Fibroblast of pulmonary artery (primary cell): ENCODE measurements at places on chromosomes 6 and 20.

- peak; percentile 18 for DNase-seq
Observed at GRCh38 chr6:138287144-138287955, 69.1 kb upstream of the PBOV1 start.

DNA sequence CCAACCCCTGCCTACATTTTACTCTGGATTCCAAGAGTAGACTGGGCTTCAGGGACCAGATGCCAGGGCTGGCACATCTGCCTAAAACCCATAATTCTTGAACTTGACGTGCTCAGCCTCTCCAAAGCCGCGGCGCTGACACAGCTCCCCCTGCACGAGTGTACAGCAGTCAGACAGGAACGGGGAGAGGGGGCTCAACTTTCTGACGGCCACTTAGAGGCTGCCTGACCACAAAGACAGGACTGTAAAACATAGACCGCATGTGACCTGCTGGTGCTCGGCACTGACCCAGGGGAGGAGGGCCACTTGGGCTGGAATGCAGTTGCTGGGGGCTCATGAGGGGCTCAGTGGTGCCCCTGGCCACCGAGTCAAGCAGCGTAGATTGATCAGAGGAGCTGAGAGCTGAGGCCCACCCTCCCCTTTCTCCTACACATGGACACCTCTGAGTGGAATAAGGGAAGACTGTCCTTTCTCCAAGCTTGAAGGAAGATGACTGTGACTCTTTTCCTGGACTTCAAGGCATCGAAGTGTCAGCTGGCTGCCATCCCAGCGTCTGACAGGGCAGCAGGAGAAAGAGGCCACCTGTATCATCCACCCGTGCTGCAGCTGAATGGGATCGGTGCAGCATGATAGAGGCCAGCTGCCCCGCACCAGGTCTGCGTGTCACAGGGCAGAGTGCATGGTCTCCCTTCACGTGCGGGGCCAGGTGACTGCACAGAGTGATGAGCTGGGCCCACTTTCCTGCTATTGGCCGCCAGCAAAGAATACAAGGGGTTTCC lies 171.3 kb upstream of the AGPAT4 start:
- no peak for DNase-seq

- no peak for DNase-seq
Observed at GRCh38 chr6:169450097-169450496, 196.5 kb upstream of the THBS2 start.

DNA sequence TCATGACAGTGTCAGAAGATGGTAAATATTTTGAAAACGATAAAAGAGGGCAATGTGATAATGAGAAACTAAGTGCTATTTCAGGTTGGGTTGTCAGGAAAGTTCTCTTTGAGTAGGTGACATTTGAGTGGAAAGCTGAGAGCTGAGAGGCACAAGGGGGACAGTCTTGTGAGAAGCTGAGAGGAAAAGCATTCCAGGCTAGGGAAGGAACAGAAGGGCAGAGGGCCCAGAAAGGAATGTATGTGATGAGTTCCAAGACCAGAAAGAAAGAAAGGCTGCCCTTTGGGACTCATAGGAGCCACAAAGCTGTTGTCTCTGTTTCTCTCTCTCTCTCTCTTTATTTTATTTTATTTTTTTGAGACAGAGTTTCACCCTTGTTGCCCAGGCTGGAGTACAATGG lies 7.6 kb upstream of the RNF182 start:
- no peak for DNase-seq

GRCh38 chr6:170522565-170523183 lies 30.4 kb downstream of the PSMB1 start:
- DNase-seq = peak; percentile 20

GRCh38 chr6:55141611-55142010 lies 32.7 kb upstream of the HCRTR2 start:
- peak; percentile 0 for DNase-seq

GRCh38 chr6:28125401-28125800 lies 992 bp downstream of the ZSCAN16 start:
- no peak for DNase-seq

- no peak for DNase-seq
Observed at GRCh38 chr20:58703765-58704371, 11.3 kb downstream of the NPEPL1 start.

- DNase-seq = no peak
Observed at GRCh38 chr6:13810688-13811446, 3.5 kb downstream of the MCUR1 start.

DNA sequence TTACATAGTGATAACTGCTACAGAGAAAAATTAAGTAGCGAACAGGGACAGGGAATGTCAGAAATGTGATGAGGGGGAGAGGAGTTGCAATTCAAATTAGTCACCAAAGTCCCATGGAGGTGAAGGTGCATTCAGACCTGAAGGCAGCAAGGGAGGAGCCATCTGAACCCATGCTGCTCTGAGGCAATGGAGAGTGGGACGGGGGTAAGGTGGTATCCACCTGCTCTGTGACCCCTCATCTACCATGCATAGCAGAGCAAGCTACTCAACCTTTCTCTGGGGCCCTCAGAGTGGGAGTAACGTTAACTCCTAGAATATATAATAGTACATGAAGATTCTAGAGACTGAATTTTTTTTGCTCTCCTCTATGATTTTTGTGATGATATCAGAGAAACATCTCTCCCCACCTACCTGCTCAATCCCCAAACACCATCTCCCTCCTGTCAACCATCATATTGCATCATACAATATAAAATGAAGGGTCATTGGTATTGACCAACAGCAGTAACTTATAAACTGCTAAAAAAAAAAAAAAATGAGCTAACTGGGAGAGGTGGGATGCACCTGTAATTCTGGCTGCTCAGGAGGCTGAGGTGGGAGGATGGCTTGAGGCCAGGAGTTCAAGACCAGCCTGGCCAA lies 16.6 kb upstream of the SCML4 start:
- no peak for DNase-seq
